T-helper 2 cell (primary cell): ENCODE measurements at places on chromosomes 12 and 14.

- no peak for DNase-seq
Measured at GRCh38 chr14:84750284-84750683, 779.7 kb upstream of the FLRT2 start.

DNA sequence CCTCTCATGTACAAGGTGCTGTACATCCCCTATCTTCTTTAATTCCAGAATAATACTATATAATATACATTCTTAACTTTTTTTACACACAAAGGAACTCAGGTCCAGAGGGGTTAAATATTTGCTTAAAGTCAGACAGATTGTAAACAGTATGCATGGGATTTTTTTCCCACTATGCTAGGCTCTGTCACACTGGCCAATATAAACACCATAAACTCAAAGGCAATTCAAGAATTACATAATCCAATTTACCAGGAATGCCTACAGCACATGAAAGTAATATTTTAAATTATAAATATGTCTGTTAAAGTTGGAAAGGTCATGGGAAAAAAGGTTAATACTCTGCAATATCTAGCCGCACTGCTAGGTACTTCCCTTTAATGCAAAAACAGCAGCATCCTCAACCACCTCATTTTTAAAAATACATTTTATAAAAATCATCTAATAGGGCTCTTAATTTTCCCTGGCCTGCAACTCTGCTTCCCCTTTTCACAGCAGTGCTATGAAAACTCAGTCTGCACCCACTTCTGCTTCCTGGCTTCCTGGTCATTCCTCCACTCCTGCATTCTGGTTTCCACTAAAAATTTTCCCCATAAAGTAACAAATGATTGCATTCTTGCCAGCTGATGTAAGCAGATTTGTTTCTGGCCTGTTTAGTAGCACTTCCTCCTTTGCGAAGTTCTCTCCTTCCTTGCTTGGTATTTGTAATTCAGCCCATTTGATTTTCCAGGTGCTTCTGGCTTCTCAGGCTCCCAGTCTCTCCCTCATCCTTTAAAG, 128.1 kb downstream of the ITPR2 start:
- no peak for DNase-seq

DNA sequence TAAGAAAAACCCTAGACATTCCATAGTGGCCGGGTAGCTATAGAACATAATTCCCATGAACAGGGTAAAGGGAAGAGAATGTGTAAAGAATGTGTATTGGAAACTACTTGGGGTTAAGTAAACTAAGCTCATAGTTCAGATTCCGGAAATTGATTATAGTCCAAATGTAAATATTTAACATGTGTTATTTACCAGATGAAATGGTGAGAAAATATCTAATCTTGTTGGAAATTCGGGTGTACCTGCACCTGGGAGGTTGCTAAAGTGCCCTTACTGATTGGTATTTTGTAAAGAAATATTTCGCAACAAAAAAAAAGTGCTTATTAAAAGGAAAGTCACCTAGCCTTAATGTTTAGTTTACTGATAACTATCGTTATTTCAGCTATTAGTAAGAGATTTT, 14.4 kb downstream of the RASSF9 start:
- no peak for DNase-seq

GRCh38 chr14:56648508-56649301, 69.1 kb downstream of the TMEM260 start:
- no peak for DNase-seq

DNA sequence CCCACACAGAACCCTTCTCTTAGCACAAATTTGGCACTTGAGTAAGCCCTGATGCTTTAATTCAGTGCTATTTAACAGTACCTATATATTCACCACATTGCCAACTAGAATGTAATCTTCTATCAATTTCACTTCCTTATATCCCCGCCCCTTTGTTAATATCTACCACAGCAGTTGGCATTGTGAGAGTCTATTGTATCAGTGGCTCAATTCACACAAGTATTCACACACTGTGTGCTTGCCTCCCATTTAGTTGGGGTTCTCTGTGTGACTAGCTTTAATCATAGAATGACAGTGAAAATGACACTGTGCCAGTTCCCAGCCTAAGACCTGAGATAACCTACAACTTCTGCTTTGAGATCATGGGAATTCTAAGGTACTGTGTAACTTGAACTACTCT, 103.1 kb downstream of the SEC23A start:
- no peak for DNase-seq

DNA sequence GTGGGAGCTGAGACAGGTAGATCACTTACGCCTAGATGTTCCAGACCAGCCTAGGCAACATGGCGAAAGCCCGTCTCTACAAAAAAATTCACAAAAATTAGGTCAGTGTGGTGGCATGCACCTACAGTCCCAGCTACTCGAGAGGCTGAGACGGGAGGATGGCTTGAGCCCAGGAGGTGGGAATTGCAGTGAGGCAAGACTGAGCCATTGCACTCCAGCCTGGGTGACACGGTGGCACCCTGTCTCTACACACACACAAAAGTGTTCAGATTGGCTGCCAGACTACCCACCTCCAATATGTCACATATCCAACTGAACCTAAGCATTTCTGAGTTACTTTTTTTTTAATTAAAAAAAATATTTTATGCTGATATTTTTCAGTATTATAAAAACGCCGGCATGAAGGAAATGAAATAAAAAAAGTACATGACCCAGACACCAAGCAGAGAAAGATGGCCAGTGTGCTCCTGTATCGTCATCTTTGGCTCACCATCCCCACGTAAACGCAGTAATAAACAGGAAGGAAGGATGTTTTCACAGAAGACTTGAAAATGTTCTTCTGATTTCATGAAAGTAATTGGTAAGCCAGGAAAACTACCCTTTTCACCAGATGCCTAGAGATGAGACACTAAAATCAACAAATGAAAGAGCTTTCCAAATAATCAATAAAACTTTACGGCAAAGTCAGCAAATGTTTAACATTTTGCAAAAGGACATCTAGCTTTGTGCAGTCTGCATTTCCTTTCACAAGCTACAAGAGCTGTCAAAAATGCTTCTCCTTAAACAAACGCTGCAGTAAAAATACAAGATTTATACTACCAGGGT, 26.4 kb downstream of the CDC42BPB start:
- DNase-seq = no peak

DNA sequence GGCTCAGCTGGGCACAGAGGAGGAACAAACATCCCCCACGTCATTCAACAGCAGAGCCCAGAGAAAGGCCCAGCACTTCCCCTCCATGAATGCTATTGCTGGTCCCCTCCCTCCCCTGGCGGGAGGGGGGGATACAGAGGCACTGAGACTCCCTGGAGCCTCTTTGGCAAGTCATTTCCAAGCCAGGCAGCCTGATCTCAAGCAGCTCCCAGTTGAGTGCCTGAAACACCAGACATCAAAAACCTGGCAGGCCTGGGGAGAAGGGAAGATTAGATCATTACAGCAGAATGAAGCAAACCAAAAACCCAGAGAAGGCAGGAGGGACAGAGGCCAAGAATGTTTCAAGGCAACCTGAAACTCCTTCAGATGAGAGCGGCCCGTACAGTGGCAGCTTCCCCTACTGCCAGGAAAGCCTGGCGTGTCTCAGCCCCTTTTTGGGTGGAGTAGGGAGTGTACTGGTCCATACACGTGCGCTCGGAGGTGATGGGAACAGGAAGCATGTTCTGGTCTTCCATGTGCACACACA, 92.1 kb downstream of the LRRC74A start:
- DNase-seq = no peak

DNA sequence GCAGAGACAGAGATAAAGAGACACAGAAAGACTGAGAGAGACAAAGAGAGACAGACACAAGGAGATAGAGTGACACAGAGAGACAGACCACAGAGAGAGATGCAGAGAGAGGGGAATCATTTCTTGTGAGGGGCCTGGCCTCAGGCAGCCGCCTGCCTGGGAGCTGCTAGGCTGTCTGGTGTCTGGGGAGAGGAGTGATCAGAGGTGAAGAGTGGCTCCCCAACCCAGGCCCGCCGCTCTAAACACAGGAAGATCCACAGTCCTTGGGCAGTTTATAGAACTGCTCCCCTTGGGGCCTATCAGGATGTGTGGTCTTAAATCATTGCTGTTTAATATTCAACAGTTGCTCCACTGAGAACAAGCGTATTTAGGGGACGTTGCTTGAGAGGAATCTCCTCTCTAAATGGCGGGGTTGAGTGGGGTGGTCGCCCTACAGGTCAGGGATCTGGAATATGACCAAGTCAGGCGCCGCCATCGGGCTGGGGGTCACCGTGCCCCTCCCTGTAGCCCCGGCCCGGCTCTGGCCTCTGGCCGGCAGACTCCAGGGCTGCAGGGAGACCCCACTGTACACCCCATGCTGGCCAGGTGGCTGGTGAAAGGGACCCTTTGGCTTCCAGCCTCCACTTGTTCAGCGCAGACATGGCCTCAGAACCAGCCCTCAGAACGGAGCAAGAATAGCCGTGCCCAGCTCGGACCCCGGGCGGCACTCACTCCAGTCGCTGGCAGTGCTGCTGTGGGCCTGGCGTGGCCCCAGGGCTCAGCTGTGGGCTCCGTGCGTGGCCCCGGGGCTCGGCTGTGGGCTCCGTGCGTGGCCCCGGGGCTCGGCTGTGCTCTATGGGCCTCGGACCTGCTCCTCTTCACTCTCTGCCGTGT, 89.4 kb downstream of the GALNT9 start:
- DNase-seq = no peak
